H54 (cell line): ENCODE measurements at places on chromosomes 1 and 21.
A peak's percentile ranks its signal among the peaks of the same experiment; 100 is the strongest.

DNA sequence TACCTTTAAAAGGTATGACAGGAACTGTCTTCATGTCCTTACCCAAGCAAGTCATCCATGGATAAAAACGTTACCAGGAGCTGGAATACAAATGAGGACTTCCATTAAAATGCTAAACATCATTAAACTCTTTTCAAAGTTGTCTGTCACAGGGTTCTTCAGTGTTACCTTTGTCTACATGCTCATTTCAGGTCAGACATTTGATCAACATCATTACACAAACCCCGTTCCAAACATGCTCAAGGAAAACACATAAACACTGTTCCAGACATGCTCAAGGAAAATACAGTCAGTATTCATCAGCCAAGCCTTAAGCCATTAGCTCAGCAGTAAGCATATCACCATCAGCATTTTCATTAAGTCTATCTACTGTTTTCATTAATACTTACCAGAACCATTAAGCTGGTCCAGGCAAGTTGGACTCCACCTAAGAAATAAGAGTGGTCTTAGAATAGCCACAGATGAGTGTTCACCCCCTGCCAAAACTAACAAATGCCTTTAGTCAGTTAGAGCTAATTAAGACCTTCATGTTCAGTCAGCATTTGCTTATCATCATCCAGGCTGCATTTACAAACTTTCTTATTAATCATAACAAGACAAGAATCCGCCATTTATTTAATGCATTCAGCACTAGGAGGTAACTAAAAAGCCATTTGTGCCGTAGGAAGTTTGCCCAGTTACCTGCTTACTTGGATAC, 2.2 kb downstream of the GAS5 start:
- DNase-seq, result no peak

- peak; percentile 5 for DNase-seq
Measured at GRCh38 chr1:57831624-57832023, 407.8 kb upstream of the DAB1 start.

DNA sequence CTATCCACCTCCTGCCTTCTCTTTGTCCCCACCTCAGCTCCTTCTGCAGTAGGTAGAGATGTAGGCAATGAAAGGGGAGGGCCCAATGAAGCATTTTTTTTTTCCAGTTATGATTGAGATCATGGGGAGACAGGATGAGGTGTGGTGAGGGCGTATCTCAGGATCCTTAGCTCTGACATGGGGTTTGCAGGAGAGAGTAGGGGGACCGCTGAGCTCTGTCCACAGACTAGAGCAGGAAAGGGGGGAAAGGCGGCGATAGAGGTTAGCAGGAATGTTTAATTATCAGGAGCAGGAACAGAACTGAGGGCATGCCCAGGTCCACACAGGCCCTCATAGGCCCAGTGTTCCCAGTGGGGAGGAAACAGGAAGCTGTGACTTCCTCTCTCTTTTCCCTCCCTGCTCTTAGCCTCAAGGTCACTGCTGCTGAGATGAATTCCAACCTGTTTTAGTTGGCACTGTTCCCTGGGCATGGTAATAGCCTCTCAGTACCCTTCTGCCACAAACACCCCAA, 901 bp upstream of the RXFP4 start:
- peak; percentile 61 for DNase-seq

GRCh38 chr1:46725736-46726108, 6.8 kb upstream of the EFCAB14 start:
- no peak for DNase-seq

GRCh38 chr1:111225717-111226400, 1.7 kb upstream of the CHI3L2 start:
- no peak for DNase-seq

- DNase-seq, result no peak
Measured at GRCh38 chr1:111420377-111420776, 7.2 kb downstream of the OVGP1 start.

DNA sequence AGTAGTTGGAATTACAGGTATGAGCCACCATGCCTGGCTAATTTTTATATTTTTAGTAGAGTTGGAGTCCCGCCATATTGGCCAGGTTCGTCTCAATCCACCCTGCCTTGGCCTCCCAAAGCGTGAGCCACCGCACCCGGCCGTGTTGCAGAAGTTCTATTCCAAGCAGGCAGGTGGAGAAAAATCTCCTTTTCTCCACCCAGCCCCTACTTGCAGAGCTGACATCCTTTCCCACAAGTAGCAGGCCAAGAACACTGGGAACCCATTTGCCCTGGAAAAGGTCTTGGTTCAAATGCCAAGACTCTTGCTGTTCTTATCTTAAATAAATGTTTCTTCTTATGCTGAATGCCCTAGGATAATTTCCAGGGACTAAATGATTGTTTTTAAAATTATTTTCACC, 17.5 kb downstream of the AGL start:
- no peak for DNase-seq

DNA sequence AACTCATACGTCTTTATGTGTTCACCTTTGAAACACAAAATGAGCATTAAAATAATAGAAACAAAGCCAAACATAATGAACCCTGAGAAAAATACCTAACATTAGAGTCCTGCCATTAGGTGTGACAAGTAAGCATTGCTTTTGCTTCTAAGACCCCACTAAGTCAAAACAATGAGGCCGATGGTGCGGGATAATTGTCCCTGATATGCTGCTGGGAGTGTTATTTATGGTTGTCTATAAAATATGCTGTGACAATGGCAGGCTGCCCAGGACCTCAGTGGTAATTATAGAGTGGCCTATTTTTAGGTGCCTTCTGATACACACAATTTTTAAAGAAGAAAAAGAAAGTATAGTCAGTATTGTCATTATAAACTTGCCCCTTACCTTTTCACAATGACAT, 1423.1 kb downstream of the AMY1C start:
- no peak for DNase-seq

- no peak for DNase-seq
Measured at GRCh38 chr1:157040802-157041201, 4.7 kb downstream of the ARHGEF11 start.

DNA sequence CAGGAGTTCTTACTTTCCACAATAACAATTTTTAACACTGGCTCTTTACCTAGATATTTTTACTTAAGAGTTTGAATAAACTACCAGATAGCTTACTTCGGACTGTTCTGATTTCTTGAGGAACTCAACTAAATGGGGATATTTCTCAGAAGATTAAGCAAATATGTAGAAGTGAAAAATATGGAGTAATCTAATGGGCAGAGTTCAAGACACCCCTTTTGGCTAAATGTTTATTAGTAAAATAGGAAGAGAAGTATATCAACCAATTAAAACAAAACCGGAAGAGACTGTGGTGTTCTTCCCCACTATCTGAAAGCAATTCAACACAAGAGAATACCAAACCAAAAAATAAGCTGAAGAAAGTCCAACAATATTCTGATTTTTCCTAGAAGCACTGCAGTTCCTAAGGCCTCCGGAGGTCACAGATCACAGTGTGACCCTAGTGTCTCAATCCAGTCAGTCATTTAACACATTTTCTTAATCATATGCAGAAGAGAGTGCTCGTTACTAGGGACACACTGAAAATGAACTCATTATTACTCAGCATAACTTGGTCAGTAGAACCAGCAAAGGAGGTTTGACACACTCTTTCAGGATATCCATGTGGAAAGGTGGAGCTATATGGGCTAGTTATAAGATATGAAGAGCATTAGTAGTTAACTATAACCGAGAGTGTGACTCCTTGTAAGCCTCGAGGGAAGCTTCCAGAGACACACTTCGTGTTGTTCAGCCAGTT, 5.2 kb downstream of the SIPA1L2 start:
- no peak for DNase-seq

- DNase-seq, result no peak
Measured at GRCh38 chr1:209434066-209434465, 149.4 kb upstream of the CAMK1G start.

DNA sequence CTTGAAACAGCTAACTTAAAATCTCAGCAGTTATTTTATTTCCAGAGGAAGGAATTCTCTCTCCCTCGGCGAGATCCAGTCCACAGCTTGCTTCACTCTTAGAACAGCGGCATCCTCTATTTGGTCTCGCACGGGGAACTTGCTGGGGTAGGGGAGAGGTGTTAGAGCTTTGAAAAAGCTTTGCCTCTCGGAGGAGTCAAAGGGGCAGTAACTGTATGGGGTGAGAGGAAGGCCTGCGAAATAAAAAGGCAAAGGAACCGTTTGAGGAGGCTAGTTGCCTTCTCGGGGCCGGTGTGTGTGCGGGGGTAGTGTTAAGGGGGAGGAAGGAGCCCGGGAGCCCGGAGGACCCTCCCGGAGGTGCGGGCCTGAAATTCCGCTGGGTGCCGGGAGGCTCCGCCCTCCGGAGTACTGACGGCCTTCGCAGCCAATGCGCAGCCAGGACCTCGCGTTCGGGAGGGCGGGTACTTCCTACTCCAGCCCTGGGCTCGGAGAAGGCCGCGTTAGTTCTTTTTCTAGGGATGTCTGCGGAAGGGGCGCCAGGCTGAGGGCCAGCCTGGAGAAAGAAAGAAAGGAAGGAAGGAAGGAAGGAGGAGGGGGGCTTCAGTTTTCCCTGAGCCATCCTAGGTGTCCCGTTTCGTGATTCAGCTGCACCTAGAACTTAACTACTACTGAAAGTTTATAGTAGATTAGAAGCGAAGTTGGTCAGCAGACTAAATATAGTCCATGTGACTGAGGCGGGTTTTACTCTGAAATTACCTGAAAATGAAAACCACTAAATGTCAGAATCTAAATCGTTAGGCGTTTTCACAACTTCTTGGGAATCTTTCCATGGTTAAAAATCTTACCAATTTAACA, 2.2 kb downstream of the NEK7 start:
- DNase-seq, result peak; percentile 73

GRCh38 chr21:30355906-30356305, 7.5 kb upstream of the KRTAP23-1 start:
- DNase-seq, result no peak

- DNase-seq, result no peak
Measured at GRCh38 chr1:18232052-18232451, 124.5 kb downstream of the IGSF21 start.

DNA sequence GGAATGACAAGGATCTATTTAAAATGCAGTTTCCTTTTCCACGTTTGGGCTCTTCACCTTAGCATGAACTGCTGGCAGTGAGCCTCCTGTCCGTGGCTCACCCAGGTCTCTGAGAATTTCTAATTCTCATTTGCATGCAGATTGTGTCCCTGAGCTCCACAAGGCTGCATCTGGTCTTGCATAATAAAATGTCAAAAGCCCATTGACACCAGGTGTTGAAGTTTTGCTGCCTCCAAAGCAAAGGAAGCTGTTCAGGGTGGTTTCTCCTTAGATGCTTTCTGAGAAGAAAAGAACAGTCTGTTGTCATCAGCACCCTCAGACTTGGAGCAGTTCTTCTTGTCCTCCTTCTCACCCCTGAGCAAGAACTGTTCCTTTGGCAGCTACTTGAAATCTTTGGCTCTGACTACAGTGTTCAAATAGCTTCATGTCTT, 433.1 kb upstream of the KAZN start:
- DNase-seq, result no peak

GRCh38 chr21:42650033-42650370, 3.4 kb upstream of the PDE9A start:
- DNase-seq, result no peak

DNA sequence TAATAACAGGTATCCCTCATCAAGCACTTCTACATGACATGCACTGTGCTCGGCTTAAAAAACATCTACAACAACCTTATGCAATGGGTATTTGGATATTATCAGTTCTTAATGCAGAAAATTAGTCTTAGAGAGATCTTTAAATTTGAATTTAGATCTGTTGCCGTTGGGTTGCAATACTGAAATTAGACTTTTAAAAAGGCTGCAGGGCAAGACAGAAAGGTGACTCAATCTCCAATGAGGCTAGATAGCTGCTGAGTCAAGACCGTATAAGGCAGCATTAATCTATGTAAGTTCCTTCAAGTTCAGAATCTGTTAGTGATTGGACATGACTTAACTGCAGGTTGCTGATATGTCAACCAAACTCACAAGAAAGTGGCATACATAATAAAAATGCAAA, 37.3 kb downstream of the OLFM3 start:
- no peak for DNase-seq

DNA sequence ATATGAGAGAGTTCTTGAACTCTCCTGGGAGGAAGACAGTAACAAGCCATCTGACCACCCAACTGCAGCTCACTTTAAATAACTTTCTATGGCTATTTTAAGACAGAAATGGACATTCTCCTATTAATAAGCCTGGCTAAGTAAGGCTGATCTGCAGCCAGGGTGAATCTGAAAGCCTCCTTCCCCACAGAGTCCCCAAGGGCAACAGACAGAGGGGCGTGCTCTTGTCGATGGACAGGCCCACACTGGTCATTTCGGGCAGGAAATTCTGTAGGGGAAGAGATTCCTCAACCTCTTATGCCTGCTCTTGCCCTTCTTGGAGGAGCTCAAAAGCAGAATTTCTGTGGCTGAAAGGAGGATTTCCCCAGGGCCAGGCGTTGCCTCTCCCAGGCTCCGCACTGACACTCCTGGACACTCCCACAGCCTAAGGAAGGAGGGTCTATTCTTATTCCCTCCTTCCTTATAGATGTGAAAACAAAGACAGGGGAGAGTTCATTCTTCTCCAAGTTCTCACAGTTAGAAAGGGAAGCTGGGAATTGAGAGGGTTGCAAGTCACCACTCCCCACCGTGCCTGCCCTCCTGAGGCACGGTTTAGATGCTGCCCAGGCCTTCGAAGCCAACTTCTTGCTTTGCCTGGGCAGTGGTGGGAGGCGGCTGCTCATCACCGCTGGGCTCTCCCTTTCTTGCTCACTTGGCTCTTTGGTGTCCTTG, 17.9 kb upstream of the KANK4 start:
- no peak for DNase-seq

GRCh38 chr21:17454315-17455027, 58.4 kb upstream of the CXADR start:
- DNase-seq, result peak; percentile 81

- no peak for DNase-seq
Measured at GRCh38 chr1:28640766-28641165, 2.1 kb downstream of the TAF12 start.

GRCh38 chr21:35601211-35601610, 459.1 kb downstream of the SETD4 start:
- DNase-seq, result no peak

GRCh38 chr1:218809625-218810024, 364.1 kb upstream of the LYPLAL1 start:
- DNase-seq, result no peak

DNA sequence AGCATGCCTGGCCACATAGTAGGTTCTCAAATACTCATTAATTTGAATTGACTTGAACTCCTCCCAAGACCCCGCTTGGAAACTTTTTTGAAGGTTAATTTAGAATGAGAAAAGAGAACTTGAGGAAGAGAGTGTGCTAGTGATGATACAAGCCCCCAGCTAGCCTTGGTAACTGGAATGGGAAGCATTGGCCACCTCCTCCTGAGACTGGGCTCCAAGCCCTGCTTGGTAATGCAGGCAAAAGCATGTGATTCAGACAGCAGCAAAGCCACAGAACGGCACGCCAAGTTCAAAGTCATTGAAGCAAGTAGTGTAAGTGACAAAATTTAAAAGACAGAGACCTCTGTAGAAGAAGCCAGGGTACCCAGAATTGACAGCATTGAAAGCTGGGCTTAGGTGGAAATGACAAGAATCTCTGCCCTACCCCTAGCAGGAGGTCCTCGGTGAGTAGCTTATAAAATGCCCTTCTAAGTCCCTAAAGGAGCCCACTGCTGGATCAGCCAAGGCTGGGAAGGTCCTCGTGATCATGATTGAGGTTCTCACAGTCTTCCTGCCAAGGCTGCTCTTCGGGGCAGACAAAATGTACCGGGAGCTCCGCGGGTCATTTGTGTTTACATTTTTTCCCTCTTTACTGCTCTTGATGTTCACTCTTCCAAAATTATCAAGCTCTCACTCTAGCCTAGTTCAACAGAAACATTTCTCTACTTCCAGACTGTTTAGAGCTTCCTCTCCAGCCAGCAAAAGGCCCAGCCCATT, 99.4 kb downstream of the TSEN15 start:
- DNase-seq, result no peak

GRCh38 chr1:41392528-41392924, 31.3 kb downstream of the FOXO6 start:
- no peak for DNase-seq
